ENCODE measurements at places on chromosomes 6 and 20. TPM values are rescaled to one million over a fixed set of nuclear protein-coding genes. Genes with fewer than 3 reads are reported as not detected.

KHDRBS2 gene
- not detected for total RNA-seq

COL21A1 gene
- 2.1 TPM for total RNA-seq

ZBTB2 gene
- total RNA-seq: 5.2 TPM

MEP1A gene
- 0.09 TPM for total RNA-seq

RAB32 gene
- total RNA-seq: 4.2 TPM

CST4 gene
- not detected for total RNA-seq

COL11A2 gene
- 0.44 TPM for total RNA-seq

- peak overlapping the region; percentile 30 for H3K27ac ChIP-seq
- no peaks in the 10 kb centered on the region for H3K27me3 ChIP-seq
- no peak overlapping the region for H3K4me3 ChIP-seq
Measured at GRCh38 chr20:37734228-37734985, 40.6 kb downstream of the CTNNBL1 start.

DNA sequence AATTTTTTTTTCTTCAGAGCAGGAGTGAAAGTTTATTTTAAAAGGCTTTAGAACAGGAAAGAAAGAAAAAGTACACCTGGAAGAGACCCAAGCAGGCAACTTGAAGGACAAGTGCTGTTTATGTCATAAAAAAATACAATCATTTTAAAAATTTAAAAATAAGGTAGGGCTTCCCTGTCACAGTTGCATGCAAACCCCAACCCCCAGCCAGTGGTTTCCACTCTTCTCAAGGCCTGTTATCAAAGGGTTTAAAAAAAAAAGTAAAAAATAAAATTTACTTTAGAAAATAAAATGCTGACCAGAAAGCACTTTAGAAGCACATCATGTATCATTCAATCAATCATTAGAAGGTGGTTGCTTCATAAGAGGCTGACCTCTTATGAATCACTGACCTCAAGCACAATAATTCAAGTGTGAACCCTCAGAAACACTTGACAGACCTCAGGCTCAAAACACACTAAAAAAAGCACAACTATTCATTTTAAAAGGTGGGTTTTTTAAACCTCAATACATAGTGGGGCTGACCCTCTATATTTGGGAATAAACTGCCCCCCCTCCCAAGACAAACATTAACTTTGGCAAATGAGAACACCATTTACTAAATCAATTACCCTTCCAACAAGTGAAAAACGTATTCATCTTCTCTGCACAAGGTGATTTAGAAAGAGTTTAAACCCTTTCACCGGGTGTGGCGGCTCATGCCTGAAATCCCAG, 15.6 kb downstream of the ILRUN start:
- H3K27ac ChIP-seq: no peak overlapping the region
- no peaks in the 10 kb centered on the region for H3K36me3 ChIP-seq
- DNase-seq: no peak

GRCh38 chr6:4303638-4304037, 168.3 kb upstream of the ECI2 start:
- no peak overlapping the region for H3K4me3 ChIP-seq
- DNase-seq: no peak
- H3K27me3 ChIP-seq: no peaks in the 10 kb centered on the region

- H3K27me3 ChIP-seq: no peaks in the 10 kb centered on the region
- H3K36me3 ChIP-seq: no peaks in the 10 kb centered on the region
- DNase-seq: no peak
- H3K4me3 ChIP-seq: no peak overlapping the region
- peaks cover 12% of the 10 kb centered on the region for H3K4me1 ChIP-seq
Measured at GRCh38 chr6:16092990-16093389, 35.9 kb upstream of the MYLIP start.

- peaks cover 6% of the 10 kb centered on the region for H3K4me1 ChIP-seq
- H3K27me3 ChIP-seq: no peaks in the 10 kb centered on the region
- H3K36me3 ChIP-seq: no peaks in the 10 kb centered on the region
- H3K27ac ChIP-seq: no peak overlapping the region
Measured at GRCh38 chr20:21682521-21682954, 22.9 kb upstream of the PAX1 start.

- no peaks in the 10 kb centered on the region for H3K36me3 ChIP-seq
- peak overlapping the region; percentile 58 for H3K4me3 ChIP-seq
- H3K27ac ChIP-seq: no peak overlapping the region
- DNase-seq: no peak
- H3K4me1 ChIP-seq: peaks cover 16% of the 10 kb centered on the region
- H3K27me3 ChIP-seq: no peaks in the 10 kb centered on the region
Measured at GRCh38 chr6:170438402-170438753, 114.7 kb downstream of the PSMB1 start.

DNA sequence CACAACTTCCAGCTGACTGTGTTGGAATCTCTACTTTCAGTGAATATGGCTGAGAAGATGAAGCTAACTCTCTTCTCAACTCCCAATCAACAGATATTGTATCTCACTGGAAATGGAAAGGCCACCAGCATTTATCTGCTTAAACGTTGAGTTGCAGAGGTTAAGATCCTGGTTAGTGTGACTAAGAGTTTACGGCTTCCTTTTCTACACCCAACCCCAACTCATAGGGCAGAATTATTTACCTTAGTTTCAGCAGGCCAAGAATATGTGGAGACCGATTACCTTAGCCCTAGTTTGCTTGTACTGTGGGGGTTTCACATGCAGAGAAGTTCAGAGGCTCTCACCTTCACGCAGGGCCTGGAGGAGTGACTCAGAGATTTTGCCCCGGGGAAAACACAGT, 1026.6 kb downstream of the EYS start:
- H3K36me3 ChIP-seq: no peaks in the 10 kb centered on the region
- no peak overlapping the region for H3K4me3 ChIP-seq
- no peaks in the 10 kb centered on the region for H3K27me3 ChIP-seq
- no peak overlapping the region for H3K27ac ChIP-seq
- no peaks in the 10 kb centered on the region for H3K4me1 ChIP-seq

- H3K4me3 ChIP-seq: no peak overlapping the region
- H3K27ac ChIP-seq: no peak overlapping the region
- no peaks in the 10 kb centered on the region for H3K27me3 ChIP-seq
- no peaks in the 10 kb centered on the region for H3K36me3 ChIP-seq
- no peak for DNase-seq
Measured at GRCh38 chr20:59135093-59135492, 28.5 kb upstream of the ZNF831 start.

GRCh38 chr6:137754366-137754765, 112.7 kb upstream of the TNFAIP3 start:
- no peak overlapping the region for H3K27ac ChIP-seq
- no peaks in the 10 kb centered on the region for H3K27me3 ChIP-seq
- DNase-seq: no peak
- H3K36me3 ChIP-seq: no peaks in the 10 kb centered on the region
- H3K4me3 ChIP-seq: no peak overlapping the region

DNA sequence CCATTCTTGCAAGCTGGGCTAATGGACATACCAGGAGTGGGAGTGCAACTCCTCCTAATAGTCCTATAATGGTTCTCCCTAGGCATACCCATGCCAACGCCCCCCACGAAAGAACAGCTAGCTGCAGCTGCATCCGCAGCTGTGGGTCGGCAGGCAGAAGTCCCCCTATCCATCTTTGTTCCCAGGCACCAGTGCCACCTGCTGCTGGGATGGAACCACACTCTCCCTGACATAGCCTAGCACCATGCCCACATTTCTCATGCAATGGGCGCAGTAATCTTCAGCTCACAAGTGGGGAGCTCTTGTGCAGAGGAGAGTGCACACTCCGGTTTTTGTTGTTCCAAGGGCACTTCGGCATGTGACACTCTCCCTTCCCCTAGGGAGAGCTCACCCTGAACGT, 567.8 kb downstream of the GRIK2 start:
- no peaks in the 10 kb centered on the region for H3K4me1 ChIP-seq
- no peak overlapping the region for H3K27ac ChIP-seq
- no peak for DNase-seq

GRCh38 chr6:33768644-33769120, 20.2 kb downstream of the LEMD2 start:
- peaks cover 36% of the 10 kb centered on the region for H3K4me1 ChIP-seq
- no peaks in the 10 kb centered on the region for H3K27me3 ChIP-seq
- H3K4me3 ChIP-seq: no peak overlapping the region
- peaks cover 19% of the 10 kb centered on the region for H3K36me3 ChIP-seq

DNA sequence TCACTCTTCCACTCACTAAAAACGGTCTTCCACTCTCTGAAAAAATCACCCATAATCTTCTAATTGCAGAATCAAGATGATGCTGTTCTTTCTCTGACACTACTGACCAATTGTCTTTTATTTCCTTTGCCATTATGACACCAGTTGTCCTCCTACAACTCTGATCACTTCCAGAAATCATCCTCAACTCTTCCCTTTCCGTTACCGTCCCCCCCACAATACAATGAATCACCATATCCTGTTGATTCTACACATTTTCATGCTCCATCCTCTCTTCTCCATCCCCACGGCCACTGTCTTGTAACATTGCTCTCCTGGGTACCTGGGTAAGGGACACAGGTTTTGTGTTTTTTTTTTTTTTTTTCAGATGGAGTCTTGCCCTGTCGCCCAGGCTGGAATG, 2.5 kb upstream of the PPP2R5D start:
- peaks cover 43% of the 10 kb centered on the region for H3K4me1 ChIP-seq
- H3K27me3 ChIP-seq: no peaks in the 10 kb centered on the region
- H3K4me3 ChIP-seq: no peak overlapping the region
- DNase-seq: no peak
- no peak overlapping the region for H3K27ac ChIP-seq
- no peaks in the 10 kb centered on the region for H3K36me3 ChIP-seq

DNA sequence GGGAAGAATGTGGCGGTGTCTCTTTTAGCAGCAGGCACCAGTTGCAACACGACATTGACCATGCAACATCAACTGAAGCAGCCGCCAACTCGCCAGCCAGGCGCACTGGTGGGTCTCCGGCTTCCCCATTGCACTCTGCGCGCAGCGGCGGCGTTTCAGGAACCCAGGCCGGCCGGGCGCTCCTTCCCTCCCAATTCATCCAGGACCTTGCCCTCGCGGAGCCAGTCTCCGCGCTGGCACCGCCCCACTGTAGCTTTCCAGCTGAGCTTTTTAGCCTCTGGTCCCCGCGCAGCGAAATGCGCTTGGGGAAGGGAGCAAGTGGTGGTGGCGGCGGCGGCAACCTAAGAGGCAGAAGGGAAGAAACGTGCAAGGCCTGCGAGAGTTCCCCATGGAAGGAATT, 297.9 kb upstream of the RIMS1 start:
- no peaks in the 10 kb centered on the region for H3K4me1 ChIP-seq
- no peak overlapping the region for H3K4me3 ChIP-seq
- no peaks in the 10 kb centered on the region for H3K27me3 ChIP-seq
- DNase-seq: no peak
- H3K27ac ChIP-seq: no peak overlapping the region

DNA sequence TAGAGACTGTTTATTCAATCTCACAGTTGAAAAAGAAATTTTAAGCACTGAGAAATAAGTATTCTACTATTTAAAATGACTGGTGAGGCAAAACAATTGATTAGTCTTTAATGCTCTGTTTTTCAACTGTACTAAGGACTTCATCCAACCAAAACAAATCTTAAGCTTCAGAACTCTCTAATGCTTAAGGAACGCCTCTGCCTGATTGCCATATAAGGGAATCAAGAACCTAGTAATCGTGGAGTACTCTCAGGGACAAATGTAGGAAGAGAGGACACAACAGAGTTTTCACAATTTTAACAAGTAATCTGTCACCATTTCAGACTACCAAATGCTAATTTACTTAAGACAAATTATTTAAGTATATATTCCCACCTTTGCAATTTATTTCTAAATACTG, 16.1 kb downstream of the FBXO30 start:
- no peak overlapping the region for H3K4me3 ChIP-seq
- no peaks in the 10 kb centered on the region for H3K36me3 ChIP-seq
- H3K4me1 ChIP-seq: no peaks in the 10 kb centered on the region
- no peak for DNase-seq

DNA sequence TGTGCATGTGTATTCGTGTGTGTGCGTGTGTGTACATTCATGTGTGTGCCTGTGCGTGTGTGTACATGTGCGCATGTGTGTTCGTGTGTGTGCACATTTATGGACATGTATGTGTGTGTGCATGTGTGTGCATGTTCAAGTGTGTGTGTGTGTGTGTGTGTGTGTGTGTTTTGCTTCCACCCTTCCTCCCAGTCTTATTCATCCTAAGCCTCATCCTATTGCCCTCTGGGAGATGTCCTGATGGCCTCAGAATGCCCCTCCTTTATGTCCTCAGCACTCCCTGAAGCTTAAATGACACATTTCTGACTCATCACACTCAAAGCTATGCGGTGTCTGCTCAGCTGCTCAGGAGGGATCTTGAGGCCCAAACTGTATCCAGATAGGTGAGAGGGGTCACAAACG, 76.6 kb upstream of the CCDC167 start:
- no peak for DNase-seq
- no peaks in the 10 kb centered on the region for H3K36me3 ChIP-seq
- H3K27me3 ChIP-seq: peaks cover 15% of the 10 kb centered on the region
- peaks cover 4% of the 10 kb centered on the region for H3K4me1 ChIP-seq

DNA sequence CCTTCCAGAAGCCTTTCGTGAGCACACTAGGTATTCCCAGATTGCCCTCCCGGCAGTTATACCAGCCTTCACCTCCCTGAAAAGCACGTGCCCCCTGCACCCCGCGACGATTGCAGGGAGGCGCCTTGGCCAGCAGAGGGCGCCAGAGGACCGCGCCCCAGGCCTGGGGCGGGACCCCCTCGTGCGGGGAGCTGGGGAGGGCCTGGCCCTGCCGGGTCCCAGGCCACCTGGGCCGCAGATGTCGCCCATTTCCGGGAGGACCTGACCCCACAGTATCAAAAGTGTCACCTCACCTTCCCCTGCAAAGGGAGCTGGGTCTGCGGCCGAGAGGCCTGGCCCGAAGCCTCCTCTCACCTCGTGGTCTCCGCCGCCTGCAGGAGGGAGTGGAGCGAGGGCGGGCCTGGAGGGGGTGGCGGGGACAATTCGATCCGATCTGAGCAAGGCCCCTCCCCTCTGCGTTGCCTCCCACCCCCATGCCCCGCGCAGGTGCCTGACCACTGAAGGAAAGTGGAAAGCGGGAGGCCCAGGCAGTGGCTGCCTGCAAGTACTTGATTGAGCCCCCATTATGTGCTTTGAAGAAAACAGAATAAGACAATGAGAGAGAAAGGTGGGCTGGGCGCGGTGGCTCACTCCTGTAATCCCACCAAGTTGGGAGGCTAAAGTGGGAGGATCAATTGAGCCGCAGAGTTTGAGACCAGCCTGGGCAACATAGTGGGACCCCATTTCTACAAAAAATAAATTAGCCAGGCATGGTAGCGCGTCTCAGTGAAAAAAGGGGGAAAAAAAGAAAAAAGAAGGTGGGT, 3.5 kb upstream of the SNAI1 start:
- H3K27ac ChIP-seq: no peak overlapping the region
- no peaks in the 10 kb centered on the region for H3K27me3 ChIP-seq
- DNase-seq: no peak
- peaks cover 40% of the 10 kb centered on the region for H3K4me1 ChIP-seq
- no peaks in the 10 kb centered on the region for H3K36me3 ChIP-seq

GRCh38 chr6:155578251-155578650, 122.6 kb upstream of the NOX3 start:
- no peaks in the 10 kb centered on the region for H3K4me1 ChIP-seq
- no peaks in the 10 kb centered on the region for H3K36me3 ChIP-seq
- H3K27me3 ChIP-seq: no peaks in the 10 kb centered on the region
- no peak overlapping the region for H3K27ac ChIP-seq
- H3K4me3 ChIP-seq: no peak overlapping the region
- DNase-seq: no peak

Data from esophagus squamous epithelium (tissue), 5 donors.